ENCODE measurements at places on chromosomes 11 and 22. TPM values are rescaled to one million over a fixed set of nuclear protein-coding genes. Genes with fewer than 3 reads are reported as not detected.

Gene CEP126
- 1.2 TPM for total RNA-seq

Gene MTNR1B
- not detected for total RNA-seq

Gene F2
- total RNA-seq = 0.20 TPM

Gene CAT
- 41.7 TPM for total RNA-seq

Gene PRODH
- 0.32 TPM for total RNA-seq

Gene BIK
- 2.0 TPM for total RNA-seq

Data from T-helper 2 cell treated with Interferon-gamma antibody and Interleukin-4, amounts not matched to agents 100 ng/mL and 5 ng/mL, for 36 hours (primary cell).